Common myeloid progenitor, CD34-positive (primary cell): ENCODE measurements at places on chromosomes 7 and 10.

- DNase-seq: no peak
Measured at GRCh38 chr7:100804681-100805431, 22.5 kb downstream of the EPHB4 start.

GRCh38 chr10:124689911-124690498 lies 54.2 kb downstream of the FAM53B start:
- DNase-seq: no peak

DNA sequence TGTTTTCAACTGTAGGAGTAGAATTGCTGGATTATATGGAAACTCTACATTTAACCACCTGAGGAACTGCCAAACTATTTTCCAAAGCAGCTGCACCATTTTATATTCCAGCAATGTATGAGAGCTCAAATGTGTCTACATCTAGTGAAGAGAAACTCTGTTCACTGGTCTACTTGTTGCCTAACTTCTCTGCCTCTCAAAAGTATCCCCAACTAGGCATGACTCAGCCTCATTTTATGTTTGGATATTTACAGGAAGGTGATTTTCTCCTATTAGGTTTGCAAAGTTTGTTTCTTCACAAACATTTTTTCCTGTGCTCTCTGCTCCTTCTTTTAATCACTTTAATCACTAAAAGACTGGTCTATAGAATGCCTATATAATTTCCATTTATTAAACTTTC lies 37.1 kb upstream of the SRI start:
- no peak for DNase-seq

DNA sequence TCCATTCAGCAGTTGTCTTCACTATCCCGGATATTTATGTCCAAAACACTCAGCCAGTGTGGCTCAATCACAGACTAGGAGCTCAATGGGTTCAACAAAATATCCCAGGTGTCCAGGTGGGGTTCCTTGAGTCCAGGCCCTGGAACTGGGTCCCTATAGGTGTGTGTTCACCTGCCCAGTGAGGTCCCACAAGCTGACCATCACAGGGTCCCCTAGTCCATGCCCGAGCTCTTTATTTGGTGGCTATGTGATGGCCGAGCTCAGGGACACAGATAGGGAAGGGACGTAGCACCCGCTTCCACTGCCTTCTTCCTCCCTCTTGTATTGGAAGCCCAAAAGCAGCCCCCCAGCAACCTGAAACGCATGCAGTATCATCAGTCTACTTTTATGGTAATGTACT lies 78.9 kb upstream of the DDC start:
- DNase-seq: no peak
